RPMI7951 (cell line): ENCODE measurements at places on chromosomes 12 and 14.

GRCh38 chr12:9880532-9881078, 684 bp upstream of the KLRF2 start:
- no peak for DNase-seq

DNA sequence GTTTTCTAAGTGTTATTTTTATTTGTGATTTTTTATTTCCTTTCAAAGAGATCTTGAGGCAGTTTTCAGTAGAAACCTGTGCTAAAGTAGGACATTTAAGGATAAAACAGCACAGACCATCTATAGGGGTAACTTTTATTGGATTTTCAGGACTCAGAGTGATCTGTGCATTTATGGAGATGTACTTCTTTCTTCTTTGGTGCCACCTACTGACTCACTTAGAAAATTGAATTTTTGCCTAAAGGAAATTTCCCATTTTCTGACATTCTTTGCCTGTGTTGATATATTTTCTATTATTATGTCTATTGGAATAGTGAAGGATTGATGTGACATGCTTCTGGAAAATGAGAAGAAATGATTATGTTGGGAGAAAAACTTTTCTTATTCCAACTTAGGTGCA, 113.0 kb downstream of the UNC79 start:
- peak; percentile 20 for DNase-seq

GRCh38 chr12:121061831-121062230, 22.8 kb upstream of the OASL start:
- DNase-seq = peak; percentile 6

- DNase-seq = no peak
These were observed 8.8 kb upstream of the LLPH start for GRCh38 chr12:66139328-66139727.

- DNase-seq = no peak
These were observed 7.6 kb upstream of the SPATS2 start for GRCh38 chr12:49359671-49360070.

GRCh38 chr12:131211340-131211938, 257.7 kb downstream of the ADGRD1 start:
- DNase-seq = no peak

DNA sequence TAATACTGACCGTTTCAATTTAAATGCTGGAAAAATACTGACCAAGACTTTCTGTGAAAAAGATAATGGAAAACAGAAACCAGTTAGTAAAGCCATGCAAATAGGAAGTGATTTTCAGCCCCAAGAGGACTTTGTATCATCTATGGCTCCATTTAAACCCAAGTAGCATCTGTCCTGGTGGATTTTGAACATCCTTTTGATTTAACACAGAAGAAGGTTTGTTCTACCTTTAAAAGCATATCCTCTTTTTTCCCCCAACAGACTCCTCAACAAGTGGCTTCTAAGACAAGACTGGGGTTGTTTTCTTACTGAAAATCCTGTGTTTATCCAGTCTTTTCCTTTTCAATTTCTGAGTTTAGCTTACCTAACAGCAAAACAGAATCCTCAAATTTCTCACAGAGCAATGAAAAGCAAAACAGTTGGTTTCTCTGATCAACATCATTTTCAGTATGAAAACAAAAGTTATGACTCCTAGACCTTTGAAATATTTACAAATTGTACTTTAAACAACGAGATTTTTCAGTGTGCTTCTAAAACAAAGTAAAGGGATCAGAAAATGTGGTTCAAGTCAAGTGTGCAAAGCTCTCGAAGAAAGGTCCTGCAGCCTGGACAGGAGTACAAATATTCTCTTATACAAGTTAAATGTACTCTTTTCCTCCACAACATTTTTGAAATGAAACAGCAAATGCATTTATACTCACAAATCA, 2.9 kb downstream of the PHLDA1 start:
- peak; percentile 35 for DNase-seq

DNA sequence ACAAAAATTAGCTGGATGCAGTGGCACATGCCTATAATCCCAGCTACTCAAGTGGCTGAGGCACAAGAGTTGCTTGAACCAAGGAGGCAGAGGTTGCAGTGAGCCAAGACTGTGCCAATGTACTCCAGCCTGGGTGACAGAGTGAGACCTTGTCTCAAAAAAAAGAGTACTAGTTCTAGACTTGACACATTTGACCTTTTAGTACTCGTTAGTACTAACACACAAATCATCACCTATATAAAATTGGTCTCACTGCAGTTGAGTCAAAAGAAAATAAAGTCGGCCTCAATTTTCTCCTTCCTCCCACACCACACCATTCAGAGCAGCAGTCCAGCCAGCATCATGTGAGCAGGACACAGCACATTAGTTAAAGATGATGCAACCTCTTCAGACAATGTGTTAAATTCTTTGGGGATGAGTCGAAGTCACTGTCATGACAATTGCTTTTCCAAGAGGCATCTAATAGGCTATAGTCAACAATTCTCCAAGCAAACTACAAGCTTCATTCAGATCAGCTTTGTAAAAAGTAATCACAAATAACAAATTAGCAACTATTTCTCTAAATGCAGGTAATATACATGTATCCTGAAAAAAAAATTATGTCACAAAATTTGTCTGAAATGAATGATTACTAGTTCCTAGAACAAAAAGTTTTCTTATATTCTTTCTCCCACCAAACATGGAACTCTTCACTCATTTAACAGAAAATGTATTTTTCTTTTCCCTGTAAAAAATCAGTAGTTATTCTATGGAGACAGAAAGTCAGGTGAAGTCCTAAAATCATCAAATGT, 55.6 kb downstream of the CLIP1 start:
- DNase-seq = peak; percentile 86

DNA sequence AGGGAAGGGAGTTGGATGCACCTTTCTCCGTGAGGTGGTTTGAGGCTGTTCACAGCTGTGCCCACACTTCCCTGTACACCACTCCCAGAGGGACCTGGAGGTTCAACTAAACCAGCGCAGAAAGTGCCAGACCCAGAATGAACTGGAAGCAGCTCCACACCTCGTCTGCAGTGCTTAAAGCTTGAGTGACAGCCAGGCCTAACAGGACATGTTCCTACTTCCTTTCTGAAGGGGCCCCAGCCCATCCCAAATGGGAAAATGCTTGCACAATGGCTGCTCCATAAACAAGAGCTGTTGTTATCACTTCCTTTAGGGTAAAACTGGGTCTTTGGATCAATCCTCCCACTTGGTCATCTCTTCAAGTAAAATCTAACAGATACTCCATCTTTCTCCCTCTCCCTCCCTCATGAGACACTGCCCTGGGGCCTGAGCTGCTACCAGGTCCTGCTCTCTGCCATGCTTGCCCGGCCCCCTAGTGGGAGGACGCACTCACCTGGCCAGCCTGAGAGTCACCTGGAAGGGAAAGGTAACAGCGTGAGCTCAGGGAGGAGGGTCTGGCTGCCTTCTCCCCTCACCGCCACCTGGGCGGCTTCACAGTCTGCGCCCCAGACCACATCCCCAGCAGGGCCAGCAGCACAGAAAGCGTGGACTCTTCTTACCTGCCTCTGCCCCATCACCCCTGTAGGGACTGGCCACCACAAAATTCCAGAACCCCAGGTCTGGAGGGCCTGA, 33.5 kb downstream of the ISCA2 start:
- no peak for DNase-seq

DNA sequence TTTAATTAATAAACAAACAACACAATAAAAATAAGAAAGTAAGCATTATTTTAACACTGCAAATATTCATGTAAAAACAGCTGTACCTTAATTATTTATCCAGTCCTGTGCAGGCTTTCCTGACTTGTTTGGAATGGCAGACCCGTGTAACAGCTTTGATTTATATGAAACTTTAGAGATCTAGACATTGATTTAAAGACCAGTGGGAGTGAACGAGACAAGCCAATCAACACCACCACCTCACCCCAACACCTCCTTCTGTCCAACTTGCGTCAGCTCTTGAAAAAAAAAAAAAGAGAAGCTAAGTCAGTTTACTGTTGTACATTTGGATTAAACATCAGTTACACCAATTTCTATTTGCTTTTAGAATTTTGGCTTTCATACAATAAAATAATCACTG, 22.3 kb downstream of the SLC38A4 start:
- DNase-seq = no peak
